NCI-H460 (cell line): ENCODE measurements at places on chromosomes 2 and 18.

DNA sequence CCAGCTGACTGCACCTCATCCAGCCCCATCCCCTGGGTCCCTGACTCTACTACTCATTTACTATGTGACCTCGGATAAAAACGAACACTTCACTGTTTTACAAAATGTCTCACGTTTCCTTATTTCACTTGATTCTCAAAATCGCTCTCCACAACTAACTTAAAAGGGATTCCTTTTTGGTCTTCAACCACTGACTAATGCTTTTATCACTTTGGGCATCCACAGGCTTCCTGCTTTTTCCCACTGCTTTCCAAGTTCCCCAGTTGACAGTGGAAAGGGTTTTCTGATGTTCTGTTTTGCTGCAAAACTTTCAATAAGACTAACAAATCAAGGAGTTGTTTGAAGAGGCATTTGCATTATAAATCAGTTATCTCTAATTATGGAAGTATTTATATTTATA is 24.1 kb downstream of the EIF2AK3 start:
- no peak for DNase-seq

- DNase-seq: no peak
Measured at GRCh38 chr2:84290537-84290936, 168.5 kb downstream of the SUCLG1 start.

GRCh38 chr2:7951001-7951400 is 730.9 kb upstream of the ID2 start:
- no peak for DNase-seq

DNA sequence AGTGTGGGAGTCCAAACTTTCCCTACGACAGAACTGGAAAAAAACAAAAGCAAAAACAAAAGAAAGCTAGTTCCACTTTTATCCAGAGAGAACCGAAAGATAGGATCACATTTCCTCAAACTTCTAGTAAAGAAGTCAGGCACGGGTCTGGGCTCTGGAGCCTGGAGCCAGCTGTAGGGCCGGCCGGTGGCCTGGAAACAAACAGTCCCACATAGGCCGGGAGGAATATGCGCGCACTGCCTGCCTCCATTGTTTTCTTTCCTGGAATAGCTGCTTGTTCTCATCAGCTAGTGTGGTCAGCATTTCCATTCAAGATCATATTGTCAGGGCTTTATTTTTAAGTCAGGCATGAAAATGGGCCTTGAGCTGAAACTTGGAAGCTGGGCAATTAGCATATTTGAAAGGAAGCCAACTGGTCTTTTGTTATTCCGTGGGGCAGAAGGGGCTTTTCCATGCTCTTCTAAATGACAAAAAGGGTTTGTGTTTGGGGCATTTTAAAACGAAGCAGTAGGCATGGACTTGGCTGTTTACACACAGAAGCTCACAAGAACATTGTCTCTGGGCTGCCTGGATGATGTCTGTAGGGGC is 58.7 kb upstream of the RFX8 start:
- no peak for DNase-seq

- no peak for DNase-seq
Measured at GRCh38 chr2:215370112-215370965, 58.5 kb downstream of the ATIC start.

- DNase-seq: no peak
Measured at GRCh38 chr2:159219394-159219998, 67.0 kb downstream of the WDSUB1 start.

GRCh38 chr2:23351388-23352141 is 33.4 kb upstream of the KLHL29 start:
- peak; percentile 70 for DNase-seq

DNA sequence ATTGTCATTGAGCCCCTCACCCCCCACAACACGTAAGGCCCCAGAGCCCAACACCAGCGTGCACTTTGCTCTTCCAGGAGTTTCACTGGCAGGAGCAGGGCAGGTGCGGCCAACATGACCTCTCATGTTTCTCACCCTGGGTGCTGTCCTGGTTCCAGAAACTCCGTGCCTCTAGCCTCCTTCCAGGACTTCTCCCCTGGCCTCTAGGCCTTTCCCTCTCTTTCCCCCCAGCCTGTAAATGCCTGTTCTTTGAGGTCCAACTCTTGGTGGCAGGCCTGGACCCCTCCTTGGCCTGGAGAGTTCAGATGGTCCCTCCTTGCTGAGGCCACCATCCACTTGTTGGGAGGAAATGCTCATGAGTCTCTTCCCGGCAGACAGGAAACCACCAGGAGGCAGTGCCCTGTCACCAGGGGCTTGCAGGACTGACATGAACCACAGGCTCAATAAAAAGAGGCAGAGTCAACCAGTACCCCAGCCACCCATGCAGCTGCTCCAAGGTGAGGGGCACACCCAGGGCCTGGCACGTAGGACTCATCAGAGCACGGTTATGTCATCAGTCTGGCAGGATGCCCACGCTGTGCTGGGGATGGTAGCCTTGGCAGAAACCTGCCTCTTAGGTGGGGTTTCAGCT is 1.5 kb downstream of the MALL start:
- peak; percentile 56 for DNase-seq
